ENCODE measurements at places on chromosomes 13 and 19.

- DNase-seq = no peak
Observed at GRCh38 chr13:34048652-34049051, 230.7 kb downstream of the RFC3 start.

- DNase-seq = no peak
Observed at GRCh38 chr13:26895081-26895807, 134.7 kb upstream of the GPR12 start.

DNA sequence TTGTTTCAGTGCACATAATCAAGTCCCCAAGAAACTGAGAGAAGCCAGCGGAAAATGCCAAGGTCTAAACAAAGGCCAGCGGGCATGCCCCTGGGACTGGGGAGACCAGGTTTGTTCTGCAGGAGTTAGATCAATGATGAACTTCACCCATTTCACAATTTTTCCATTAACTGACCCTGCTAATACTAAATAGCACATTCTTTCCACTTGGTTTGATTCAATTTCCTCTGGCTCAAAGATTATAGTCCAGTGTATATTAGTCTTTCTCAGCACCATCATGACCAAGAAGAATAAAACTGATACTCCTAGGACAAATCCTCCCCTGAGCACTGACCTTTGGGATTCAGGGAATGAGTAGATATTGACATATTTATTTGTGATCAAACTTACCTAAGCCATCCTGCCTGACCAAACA is 66.4 kb downstream of the MBNL2 start:
- DNase-seq = no peak

GRCh38 chr19:40620161-40620485 is 19.0 kb downstream of the LTBP4 start:
- no peak for DNase-seq

DNA sequence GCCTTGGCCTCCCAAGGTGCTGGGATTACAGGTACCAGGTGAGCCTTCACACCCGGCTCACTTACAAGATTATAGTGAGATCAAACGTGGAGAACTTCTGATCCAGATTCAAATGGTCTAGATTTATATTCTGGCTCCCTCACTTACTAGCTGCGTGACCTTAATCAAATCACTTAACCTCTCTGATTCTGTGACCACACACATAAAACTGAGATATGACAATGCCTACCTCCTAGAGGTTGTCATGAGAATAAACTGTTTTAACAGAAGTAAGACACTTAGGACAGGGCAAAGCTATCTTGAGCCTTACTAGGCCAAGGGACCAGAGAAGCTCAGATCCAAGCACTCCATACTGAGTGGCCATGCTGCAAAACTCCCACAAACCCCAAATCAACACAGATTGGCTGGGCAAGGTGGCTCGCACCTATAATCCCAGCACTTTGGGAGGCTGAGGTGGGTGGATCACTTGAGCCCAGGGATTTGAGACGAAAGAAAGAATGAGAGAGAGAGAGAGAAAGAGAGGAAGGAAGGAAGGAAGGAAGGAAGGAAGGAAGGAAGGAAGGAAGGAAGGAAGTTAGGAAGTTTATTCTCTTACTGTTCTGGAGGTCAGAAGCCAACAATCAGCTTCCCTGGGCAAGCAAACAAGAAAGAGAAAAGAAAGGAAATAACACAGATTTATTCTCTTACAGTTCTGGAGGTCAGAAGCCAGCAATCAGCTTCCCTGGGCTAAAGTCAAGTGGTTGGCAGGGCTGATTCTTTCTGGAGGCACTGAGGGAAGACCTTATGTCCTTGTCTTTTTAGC is 46.1 kb upstream of the MAP3K10 start:
- DNase-seq = no peak

- DNase-seq = peak; percentile 69
Observed at GRCh38 chr19:3821857-3822364, 35.7 kb upstream of the MATK start.

- DNase-seq = no peak
Observed at GRCh38 chr19:15123900-15124299, 16.7 kb downstream of the SYDE1 start.

GRCh38 chr19:57664269-57665127 is 4.2 kb upstream of the ZSCAN4 start:
- DNase-seq = no peak

- DNase-seq = no peak
Observed at GRCh38 chr19:6856749-6857372, 30.5 kb upstream of the ADGRE1 start.

GRCh38 chr19:45217957-45218334 is 27.3 kb downstream of the EXOC3L2 start:
- no peak for DNase-seq

- peak; percentile 62 for DNase-seq
Observed at GRCh38 chr13:99403458-99403971, 96.3 kb upstream of the GPR183 start.

DNA sequence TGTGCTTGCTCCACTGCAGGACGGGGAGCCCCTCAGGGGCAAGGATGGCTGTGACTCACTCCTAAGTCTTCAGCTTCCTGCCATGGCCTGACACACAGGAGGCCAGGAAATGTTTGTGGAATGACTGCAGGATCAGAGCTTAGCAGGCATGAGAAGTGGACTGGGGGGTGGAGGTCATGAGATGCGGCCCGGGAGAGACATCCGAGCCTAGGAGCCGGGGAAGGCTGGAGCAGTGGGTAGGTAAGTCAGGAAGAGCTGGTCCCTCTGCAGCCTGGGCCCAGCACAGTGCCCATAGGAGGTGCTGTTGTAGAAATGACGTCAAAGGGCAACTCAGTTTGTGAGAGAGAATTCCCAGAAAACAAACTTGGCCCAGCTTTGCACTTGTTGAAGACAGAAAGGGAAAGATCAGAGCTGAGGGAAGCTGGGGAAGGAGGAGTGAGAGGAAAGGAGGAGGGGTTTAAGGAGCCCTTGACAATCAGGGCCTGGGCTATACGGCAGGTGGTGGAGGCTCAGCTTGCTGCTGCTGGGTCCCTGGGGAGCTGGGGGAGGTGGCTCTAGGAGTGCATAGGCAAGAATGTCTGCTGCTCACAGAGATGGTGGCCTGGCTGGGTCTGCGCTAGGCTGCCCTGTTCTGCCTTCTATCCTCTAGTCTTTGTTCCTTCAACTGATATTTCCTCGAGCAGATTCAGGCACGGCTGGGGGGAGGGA is 18.5 kb downstream of the POU2F2 start:
- no peak for DNase-seq

- no peak for DNase-seq
Observed at GRCh38 chr13:39224671-39225240, 186.5 kb downstream of the NHLRC3 start.

GRCh38 chr19:45100201-45100600 is 7.2 kb downstream of the PPP1R37 start:
- DNase-seq = no peak

GRCh38 chr13:41915081-41915480 is 45.8 kb downstream of the VWA8 start:
- no peak for DNase-seq

- no peak for DNase-seq
Observed at GRCh38 chr13:30364133-30364532, 56.8 kb upstream of the KATNAL1 start.

GRCh38 chr13:44263751-44264620 is 109.6 kb upstream of the SERP2 start:
- DNase-seq = no peak

- DNase-seq = peak; percentile 69
Observed at GRCh38 chr19:45016388-45017314, 15.4 kb downstream of the RELB start.

DNA sequence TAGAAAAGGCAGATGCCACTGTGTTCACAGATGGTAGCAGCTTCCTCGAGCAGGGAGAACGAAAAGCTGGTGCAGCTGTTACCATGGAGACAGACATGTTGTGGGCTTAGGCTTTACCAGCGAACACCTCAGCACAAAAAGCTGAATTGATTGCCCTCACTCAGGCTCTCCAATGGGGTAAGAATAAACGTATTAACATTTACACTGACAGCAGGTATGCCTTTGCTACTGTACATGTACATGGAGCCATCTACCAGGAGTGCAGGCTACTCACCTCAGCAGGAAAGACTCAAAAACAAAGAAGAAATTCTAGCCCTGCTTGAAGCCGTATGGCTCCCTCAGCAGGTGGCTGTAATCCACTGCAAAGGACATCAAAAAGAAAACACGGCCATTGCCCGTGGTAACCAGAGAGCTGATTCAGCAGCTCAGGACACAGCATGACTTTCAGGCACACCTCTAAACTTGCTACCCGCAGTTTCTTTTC is 197.7 kb downstream of the ZNF737 start:
- DNase-seq = no peak

DNA sequence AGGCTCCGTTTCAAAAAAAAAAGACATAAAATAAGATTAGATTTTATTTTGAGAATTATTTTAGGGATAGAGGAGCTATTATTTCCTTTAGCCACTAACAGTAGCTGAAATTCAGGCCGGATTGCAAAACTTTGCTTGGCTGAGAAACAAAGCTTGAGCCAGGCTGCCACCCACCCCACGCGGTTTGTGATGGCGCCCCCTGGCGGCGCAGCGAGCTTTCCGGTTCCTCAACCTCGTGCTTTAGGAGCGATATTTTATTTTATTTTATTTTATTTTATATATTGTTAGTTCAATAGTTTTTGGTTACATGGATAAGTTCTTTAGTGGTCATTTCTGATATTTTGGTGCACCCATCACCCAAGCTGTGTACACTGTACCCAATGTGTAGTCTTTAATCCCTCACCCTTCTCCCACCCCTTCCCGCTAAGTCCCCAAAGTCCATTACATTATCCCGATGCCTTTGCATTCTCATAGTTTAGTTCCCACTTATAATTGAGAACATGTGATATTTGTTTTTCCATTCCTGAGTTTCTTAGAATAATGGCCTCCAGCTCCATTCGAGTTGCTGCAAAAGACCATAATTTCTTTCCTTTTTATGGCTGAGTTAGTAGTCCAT is 19.8 kb upstream of the CEACAM4 start:
- no peak for DNase-seq

DNA sequence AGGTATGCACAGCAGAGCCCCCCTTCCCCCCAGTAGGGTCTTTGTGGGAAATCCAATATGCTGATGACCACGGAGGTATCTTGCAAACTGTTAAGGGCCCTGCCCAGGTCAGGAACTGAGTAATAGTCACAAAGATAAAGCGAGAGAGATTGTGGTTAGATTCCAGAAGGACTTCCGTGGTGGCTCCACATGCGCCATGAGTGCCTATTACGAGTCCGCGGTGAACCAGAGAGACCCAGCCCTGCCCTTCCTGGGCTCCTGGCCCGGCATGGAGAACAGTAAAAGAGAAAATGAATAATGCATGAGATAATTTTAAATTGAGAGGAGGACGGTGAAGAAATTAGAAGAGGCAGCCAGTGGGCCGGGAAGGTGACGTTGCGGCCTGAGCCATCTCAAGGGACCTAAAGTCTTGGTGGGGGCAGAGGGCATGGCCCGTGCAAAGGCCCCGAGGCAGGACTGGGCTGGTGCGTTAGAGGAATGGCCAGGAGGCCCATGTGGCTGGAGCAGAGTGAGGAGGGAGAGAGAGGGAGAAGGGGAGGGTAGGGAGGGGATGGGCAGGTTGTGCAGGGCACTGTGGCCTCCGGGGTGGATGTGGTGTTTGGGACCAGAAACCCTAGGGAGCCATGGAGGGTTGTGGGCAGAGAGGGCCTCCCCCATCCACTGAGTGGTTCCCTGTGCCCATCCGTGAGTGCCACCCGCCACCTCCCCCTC is 46.6 kb upstream of the NFIC start:
- DNase-seq = no peak

GRCh38 chr19:45650722-45651121 is 11.5 kb upstream of the EML2 start:
- no peak for DNase-seq

GRCh38 chr13:102017248-102017647 is 384.6 kb downstream of the FGF14 start:
- DNase-seq = no peak

DNA sequence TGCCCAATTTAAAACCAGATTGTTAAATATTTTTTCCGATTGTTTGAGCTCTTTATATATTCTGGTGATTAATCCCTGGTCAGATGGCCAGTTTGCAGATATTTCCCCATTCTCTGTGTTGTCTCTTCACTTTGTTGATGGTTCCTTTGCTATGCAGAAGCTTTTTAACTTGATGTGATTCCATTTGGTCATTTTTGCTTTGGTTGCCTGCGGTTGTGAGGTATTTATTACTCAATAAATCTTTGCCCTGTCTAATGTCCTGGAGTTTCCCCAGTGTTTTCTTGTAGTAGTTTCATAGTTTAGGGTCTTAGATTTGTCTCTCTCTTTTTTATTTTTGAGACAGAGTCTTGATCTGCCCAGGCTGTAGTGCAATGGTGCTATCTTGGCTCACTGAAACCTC is 23.8 kb upstream of the LMO7 start:
- no peak for DNase-seq

DNA sequence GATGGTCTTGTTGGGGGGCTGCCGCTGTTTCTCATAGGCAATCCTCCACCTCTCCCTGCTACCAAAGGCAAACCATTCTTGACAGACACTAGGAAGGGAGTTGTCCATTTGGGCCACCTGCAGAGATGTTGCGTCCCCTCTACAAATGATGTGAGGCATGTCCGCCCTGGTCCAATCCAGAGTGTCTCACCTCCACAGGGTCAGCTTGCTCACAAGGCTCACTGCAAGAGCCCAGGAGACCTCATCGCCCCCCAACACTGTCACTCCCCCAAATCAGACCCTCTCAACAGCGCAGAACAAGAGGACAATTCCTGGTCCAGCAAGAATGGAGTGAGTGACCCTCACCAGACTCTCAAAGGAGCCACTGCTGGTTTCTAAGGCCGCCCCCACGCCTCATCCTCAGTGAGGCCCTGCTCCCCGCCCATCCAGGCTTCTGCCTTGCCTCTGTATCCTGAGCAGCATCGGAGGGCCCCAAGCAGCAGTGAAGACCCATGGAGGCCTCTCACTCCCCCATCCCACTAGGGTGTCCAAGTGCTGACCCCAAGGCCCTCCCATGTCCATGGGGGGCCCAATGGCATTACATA is 6.5 kb downstream of the HNRNPL start:
- DNase-seq = no peak

DNA sequence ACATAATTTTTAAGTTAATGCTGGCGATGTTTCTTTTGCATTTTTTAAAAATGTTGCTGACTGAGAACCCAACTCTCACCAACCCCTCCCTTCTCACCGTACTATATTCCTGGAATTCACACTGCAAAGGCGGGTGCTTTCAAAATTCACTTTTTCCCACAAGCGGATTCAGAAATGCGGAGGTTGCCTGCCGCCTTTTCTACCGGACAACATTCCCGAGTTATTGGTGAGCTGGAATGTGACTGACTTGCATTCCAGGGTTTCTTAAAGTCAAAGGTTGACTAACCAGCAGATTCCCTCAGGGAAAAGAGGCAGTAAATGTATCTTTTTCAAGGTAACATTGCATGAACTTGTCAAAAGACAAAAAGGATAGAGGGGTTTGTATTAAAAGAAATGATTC is 113.3 kb downstream of the RAB20 start:
- peak; percentile 83 for DNase-seq

DNA sequence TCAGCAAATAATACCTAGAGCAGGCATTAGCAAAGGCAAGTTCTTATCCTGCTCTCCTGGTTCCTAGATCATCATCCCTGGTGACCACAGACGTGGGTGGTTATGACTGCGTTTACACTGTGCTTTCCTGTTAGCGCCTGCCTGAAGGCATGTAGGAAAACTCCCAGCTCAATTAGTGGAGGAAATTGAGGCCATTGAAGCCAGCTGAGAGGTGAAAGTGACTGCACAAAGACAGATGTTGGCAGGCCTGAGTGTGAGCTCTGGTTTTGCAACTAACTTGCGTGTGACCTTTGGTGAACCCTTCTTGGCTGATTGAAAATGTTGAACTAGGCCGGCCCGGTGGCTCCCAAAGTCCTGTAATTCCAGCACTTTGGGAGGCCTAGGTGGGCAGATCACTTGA is 17.5 kb upstream of the NWD1 start:
- DNase-seq = peak; percentile 88

- DNase-seq = peak; percentile 11
Observed at GRCh38 chr13:19185086-19185864, 3.7 kb upstream of the TUBA3C start.

- DNase-seq = no peak
Observed at GRCh38 chr13:62593804-62594203, 1178.2 kb upstream of the PCDH20 start.
